ENCODE measurements at places on chromosomes 5 and 9. TPM values are rescaled to one million over a fixed set of nuclear protein-coding genes. Genes with fewer than 3 reads are reported as not detected.

GRCh38 chr5:150600616-150601490 is 39.6 kb upstream of the SYNPO start:
- peak; percentile 24 for DNase-seq

- DNase-seq: no peak
Measured at GRCh38 chr5:139551191-139551889, 9.8 kb upstream of the UBE2D2 start.

DNA sequence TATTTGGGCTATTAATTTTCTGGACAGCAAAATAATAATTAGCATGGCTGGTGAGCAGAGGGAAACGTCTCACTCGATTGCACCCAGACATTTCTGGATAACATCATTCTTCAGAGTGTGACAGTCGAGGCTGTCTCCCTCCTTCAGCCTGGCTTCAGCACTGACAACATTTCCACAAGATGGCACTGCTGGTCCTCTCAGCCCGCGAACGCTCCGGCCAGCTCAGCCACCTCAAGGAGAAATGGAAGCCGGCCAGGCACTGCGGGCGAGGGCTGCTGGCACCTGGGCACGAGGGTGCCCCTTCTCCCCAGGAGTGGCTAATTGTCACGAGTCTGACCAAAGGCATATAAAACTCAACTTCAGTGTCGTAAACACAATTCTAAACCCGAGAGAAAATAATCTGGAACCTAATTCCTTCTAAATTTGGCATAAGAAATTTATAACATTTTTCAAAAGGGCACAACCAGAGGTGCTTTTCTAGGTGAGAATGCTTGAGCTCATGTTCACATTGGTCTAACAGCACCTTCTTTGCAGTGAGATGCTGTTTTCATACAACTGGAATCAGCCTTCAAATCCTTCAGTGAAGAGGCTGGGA is 65.9 kb downstream of the DAP start:
- DNase-seq: no peak

DNA sequence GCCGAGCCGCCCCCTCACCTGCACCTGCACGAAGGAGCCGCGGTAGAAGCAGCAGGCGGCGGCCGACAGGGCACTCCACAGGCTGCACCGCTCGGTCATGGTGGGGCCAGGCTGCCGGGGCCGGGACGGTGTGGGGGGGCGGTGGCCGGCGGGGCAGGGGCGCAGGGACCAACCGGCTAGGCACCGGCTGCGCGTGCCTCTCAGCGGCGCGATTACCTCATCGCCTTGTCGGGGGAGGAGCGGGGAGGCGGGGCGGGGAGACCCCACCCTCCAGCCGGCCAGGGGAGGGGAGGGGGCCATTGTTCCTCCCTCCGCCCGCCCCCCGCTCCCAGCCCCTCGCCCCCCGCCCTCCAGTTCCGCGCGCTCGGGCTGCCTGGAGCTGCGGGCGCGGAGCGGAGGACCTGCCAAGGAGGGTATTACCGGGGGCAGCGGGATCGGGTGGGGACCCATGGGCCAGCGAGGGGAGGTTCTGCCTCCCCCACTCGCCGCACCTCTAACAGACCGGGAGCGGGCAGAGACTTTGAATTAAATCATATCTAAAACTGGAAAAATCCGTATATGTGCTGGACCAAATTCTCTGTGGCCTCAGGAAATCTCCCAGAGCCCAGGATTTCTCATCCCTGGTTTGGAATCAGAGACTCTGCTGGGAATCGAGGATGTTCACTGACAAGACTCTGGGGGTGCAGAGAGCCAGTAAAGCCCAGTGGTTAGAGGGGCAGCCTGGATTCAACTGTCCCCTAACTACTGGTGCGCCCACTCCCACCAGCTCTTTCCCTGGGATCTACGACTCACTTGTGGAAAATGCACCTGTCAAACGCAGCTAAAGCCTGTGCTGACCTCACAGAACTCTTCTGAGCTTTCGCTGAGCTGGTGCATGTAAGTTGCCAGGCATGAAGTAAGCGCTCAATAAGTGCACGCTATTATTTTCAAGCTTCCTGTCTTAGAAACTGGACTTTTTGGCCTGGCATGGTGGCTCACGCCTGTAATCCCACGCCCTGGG is 20.3 kb upstream of the TOR2A start:
- DNase-seq: no peak

DNA sequence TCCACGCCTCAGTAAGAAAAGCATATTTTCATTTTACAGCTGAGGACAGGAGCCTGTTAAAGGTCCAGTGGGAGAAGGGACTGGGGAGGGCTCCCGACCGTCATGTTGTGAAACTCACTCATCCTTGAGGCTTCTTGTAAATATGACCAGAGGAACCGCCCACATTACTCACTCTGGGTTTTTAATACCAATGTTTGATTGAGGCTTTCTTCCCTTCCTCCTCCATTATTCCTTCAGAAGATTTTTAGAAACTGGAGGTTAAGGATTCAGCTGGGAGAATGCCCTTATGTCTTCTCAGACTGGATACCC is 61.4 kb upstream of the GLRX start:
- DNase-seq: no peak

DNA sequence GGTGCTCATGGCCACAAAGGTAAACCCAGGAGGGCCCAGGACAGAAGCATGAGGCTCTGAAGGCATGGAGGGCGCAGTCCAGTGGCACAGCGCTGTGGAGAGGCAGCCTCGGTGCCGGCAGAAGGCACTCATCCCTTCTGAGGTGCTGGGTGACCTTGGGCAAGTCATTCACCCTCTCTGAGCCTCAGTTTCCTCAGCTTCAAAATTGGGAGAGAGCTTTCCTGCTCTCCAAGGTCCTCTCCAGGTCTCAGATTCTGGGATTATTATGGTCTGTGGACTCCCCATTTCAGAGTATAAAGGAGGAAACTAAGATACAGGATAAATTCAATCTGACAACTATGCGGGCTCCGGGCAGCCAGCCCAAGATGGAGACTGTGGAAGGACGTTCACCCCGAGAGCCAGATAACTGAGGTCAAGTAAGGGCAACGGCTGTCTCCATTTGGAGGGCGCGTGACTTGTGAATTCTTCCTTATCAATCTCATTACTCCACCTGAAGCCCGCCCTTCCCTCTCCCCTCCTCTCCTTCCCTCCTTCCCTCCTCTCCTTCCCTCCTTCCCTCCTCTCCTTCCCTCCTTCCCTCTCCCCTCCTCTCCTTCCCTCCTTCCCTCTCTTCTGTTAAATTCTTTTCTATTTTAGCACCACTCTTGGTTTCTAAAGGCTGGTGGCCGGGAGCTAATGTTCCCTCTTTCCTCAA is 58.1 kb downstream of the LRSAM1 start:
- no peak for DNase-seq

DNA sequence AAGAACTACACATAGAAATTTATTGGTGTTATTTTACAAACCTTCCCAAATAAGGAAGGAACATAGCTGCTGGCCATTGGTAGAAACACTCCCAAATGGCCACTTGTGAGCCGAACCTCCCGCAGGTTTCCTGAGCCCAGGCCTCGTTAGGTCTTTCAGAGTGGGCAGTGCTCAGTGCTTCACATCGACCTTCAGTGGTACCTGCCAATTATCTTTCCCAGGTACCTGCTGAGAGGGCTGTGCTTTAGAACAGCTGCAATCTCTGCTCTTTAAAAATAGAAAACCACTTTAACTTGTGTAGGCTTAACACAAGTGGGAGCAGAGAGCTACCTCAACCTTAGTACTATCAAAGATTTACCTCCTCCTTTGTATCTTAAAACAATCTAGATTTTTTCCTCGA is 334.1 kb downstream of the RFX3 start:
- no peak for DNase-seq

GRCh38 chr9:4237748-4238511 is 61.9 kb downstream of the GLIS3 start:
- no peak for DNase-seq

DNA sequence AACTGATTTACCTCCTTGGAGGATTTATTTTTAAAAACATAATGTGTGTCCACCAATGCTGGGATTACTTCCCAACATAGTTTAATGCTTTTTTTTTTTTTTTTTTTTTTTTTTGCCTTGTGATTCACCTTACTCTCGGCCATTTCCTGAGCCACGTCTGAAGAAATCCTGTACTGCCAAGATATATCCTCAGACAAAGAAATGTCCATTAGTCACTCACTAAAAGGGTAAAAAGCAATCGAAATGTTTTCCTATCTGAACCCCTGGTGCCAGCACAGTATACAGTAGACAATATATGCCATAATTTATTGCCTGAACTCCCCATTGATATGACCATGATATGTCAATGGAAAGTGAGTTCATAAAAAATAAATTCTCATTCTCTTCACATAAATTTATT is 344.1 kb downstream of the BNC2 start:
- DNase-seq: no peak

DNA sequence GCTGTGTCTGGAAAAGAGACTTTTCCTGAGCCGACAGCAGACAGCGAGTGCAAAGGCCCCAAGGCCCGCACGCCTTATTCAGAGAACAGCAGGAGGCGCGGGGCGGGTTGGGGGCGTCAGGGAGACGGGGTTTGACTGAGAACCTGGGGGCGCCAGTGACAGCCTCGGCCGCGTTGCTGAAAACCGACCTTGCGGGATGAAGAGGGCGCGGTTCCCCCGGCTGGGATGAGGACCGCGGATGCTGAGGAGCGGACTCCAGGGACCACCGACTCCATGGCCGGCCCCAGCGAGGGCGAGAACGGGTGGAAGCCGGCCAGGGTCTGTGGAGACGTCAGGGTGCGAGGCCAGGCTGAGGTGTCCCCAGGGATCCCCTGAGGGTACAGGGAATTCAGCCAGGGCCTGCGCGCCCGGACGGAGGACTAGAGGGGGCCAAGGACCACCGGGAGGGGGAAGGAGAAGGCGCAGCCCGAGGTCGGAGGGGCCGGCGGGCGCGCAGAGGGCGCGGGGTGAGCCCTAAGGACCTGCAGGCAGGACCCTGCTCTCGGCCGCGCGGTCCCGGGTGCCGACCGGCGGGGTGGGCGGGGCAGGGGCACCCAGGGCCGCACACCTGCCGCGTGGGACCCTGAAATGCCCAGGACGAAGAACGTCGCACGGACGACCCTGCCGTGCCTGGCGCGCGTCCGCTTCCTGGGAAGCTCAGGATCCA is 837 bp upstream of the AHRR start:
- no peak for DNase-seq

GRCh38 chr5:150584556-150585335 is 55.7 kb upstream of the SYNPO start:
- no peak for DNase-seq

GRCh38 chr9:97478301-97478981 is 23.0 kb upstream of the TMOD1 start:
- DNase-seq: no peak

DNA sequence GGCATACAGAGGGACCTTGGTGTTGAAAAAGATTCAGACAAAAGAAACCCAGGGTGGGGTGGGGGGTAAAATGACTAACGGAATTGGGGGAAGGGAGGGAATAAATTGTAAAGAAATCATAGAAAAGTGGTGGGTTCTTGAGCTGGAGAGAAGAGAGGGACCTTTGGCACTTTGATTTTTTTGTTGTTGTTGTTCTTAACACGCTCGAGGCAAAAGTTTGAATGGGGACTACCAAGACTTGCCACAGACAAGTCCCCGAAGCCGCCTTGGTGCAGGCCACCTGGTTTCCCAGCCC is 616 bp downstream of the VCAN start:
- no peak for DNase-seq

- no peak for DNase-seq
Measured at GRCh38 chr5:33629999-33630398, 189.2 kb downstream of the TARS1 start.

DNA sequence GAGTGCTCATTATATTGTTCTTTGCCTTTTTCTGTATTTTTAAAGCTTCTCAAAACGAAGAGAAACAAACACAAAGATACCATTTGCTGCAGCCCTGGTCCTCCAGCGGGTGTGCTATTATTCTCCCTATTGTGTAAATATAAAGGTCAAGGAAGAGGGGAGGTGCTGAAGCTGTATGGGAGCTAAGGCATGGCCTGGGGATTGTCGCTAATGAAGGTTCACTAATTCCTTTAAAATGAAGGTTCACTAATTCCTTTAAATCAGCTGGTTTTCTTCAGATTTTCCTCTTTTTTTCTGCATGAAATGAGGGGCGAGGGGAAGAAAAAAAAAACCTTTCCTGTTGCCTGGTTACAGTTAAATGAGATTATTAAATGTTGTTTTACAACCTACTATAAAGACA is 74.5 kb upstream of the MAP1B start:
- no peak for DNase-seq

DNA sequence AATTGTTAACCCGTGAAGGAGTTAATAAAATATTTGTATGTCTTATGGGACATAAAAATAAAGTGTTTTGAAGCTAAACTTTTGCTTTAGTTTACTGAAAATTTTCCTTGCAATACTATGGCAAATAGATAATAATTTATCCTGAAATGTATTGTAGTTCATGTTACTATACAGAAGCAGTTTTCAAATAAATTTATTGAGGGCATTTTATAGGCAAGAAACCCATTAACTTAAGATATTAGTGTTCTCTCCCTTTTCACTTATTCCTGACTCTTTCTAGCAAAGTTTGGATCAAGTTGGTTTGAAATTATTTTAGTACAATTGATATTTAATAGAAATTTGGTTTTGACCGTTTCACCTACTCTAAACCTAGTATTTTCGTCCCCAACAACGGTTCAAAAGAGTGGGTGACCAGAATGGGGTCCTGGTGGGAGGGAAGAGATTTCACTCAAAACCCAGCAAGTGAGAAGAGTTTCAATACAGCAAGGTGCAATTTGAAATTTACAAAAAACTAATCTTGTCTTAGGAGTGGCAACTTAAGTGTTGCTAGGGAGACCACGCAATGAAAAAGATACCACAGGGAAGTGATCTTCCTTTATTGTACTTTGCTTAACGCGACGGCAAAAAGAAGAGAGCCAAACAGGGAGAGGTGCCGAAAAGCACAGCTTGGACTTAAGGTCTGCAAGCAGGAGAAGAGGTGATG is 28.4 kb downstream of the NR2F1 start:
- DNase-seq: no peak

GRCh38 chr5:20949636-20950035 is 961.6 kb upstream of the CDH18 start:
- no peak for DNase-seq

DNA sequence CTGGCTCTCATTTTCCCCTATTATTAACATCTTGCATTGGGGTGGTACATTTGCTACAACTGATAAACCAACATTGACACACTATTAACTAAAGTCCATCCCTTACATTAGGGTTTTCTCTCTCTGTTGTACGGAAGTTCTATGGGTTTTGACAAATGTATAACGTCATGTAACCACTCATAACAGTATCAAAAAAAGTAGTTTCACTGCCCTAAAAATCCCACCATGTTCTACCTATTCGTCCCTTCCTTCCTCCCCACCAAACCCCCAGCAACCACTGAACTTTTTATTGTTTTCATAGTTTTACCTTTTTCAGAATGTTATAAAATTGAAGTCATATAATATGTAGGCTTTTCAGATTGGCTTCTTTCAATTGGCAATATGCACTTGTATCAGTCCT is 40.1 kb downstream of the MLLT3 start:
- DNase-seq: no peak

- no peak for DNase-seq
Measured at GRCh38 chr5:178177569-178177968, 9.6 kb downstream of the GMCL2 start.

Gene EPB41L4A
- total RNA-seq: 0.31 TPM

Gene MEGF10
- total RNA-seq: not detected

Gene RLN1
- 0.31 TPM for total RNA-seq

Gene LURAP1L
- not detected for total RNA-seq

Gene CDC20B
- 0.16 TPM for total RNA-seq

Gene GALNT12
- total RNA-seq: 4.7 TPM

Gene DBN1
- total RNA-seq: 50.5 TPM

Gene FBXO38
- total RNA-seq: 36.7 TPM

Gene MBLAC2
- 6.3 TPM for total RNA-seq

Gene DDX31
- total RNA-seq: 28.6 TPM
